ENCODE measurements at places on chromosomes 11 and 22. TPM values are rescaled to one million over a fixed set of nuclear protein-coding genes. Genes with fewer than 3 reads are reported as not detected.

KCNK4 gene
- total RNA-seq = not detected

GAL3ST1 gene
- not detected for total RNA-seq

LMNTD2 gene
- total RNA-seq = 5.0 TPM

ABCC8 gene
- not detected for total RNA-seq

CYP2D6 gene
- total RNA-seq = 3.9 TPM

MRGPRE gene
- not detected for total RNA-seq

TBC1D22A gene
- 47.4 TPM for total RNA-seq

GRCh38 chr11:57643802-57644201, 5.9 kb downstream of the YPEL4 start:
- H3K4me1 ChIP-seq = peaks cover 33% of the 10 kb centered on the region
- no peak overlapping the region for H3K27ac ChIP-seq
- H3K36me3 ChIP-seq = no peaks in the 10 kb centered on the region
- no peak for DNase-seq

DNA sequence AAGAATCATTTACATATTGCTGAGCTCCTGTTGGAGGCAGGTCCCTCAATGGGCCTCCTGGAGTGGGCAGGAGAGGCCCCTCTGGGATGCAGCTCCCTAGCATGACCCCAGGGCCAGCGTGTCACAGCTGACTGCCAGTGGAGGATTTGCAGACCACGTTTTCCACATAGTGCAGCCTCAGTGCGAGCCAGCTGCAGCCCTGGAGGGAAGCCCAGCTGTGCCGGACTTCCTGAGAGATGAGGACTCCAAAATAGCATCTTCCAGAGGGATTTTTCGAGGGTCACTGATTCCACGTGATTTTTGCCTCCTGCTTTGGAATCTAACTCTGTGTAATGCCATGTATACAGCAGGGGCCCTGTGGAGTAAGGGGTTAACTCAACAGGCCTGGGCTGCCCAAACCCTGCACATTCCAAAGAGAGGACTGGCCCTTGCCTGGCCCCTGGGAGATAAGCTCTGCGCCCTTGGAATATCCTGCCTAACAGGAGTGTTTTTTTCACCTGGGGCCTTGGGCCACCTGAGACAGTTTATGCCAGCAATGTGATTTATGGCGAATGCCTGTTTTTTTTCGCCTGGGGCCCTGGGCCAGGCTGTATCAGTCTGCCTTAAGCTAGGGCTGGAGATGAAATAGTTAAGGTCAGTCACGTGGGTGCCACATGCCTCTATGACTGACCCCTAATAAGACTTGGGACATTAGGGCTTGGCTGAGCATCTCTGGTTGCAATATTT, 47.4 kb downstream of the RPS6KA4 start:
- no peaks in the 10 kb centered on the region for H3K27me3 ChIP-seq
- H3K36me3 ChIP-seq = no peaks in the 10 kb centered on the region

- H3K27me3 ChIP-seq = no peaks in the 10 kb centered on the region
- H3K27ac ChIP-seq = no peak overlapping the region
- no peak for DNase-seq
- H3K4me3 ChIP-seq = no peak overlapping the region
- H3K4me1 ChIP-seq = no peaks in the 10 kb centered on the region
These were observed 1083.4 kb downstream of the BRD1 start for GRCh38 chr22:48744283-48744641.

DNA sequence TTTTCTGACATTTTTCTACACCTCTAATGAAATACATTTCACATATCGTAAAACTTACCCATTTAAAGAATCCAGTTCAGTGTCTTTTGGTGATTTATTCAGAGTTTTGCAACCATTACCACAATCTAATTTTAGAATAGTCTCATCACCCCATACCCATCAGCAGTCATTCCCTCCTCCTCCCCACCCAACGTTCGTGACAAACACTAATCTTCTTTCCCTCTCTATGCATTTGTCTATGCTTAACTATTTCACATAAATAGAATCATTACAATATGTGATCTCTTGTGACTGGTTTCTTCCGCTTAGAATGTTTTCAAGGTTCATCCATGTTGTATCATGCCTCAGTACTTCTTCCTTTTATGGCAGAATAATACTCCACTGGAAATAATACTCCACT, 9.5 kb downstream of the TTC28 start:
- DNase-seq = no peak
- H3K4me3 ChIP-seq = no peak overlapping the region
- peaks cover 31% of the 10 kb centered on the region for H3K27me3 ChIP-seq
- H3K4me1 ChIP-seq = peaks cover 9% of the 10 kb centered on the region
- H3K27ac ChIP-seq = no peak overlapping the region

DNA sequence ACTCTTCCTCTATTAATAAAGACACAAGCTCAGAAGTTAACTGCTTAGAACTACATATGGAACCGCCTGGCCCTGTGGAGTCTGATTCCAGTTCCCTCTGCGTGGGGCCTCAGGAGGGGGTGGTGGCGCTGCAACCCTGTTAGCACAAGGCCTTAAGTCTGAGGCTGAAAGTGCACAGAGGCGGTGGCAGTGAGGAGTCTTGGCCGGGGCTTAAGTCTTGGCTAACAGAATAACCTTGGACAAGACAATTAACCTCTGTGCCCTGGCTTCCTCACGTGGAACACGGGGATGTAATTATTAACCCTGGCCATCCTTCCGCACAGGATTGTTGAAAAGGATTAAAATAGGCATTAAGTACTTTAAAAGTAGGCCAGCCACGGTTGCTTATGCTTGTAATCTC, 191.5 kb downstream of the CEP164 start:
- H3K4me1 ChIP-seq = no peaks in the 10 kb centered on the region
- no peak overlapping the region for H3K27ac ChIP-seq
- H3K36me3 ChIP-seq = no peaks in the 10 kb centered on the region
- no peak for DNase-seq
- no peak overlapping the region for H3K4me3 ChIP-seq
- H3K27me3 ChIP-seq = no peaks in the 10 kb centered on the region

GRCh38 chr11:73307323-73308002, 613 bp upstream of the ARHGEF17 start:
- peaks cover 25% of the 10 kb centered on the region for H3K4me1 ChIP-seq
- no peaks in the 10 kb centered on the region for H3K36me3 ChIP-seq
- no peak overlapping the region for H3K27ac ChIP-seq

- no peak overlapping the region for H3K4me3 ChIP-seq
- H3K27me3 ChIP-seq = no peaks in the 10 kb centered on the region
- no peak overlapping the region for H3K27ac ChIP-seq
- DNase-seq = no peak
- H3K36me3 ChIP-seq = peaks cover 3% of the 10 kb centered on the region
These were observed 49.9 kb downstream of the RSF1 start for GRCh38 chr11:77770629-77771028.

DNA sequence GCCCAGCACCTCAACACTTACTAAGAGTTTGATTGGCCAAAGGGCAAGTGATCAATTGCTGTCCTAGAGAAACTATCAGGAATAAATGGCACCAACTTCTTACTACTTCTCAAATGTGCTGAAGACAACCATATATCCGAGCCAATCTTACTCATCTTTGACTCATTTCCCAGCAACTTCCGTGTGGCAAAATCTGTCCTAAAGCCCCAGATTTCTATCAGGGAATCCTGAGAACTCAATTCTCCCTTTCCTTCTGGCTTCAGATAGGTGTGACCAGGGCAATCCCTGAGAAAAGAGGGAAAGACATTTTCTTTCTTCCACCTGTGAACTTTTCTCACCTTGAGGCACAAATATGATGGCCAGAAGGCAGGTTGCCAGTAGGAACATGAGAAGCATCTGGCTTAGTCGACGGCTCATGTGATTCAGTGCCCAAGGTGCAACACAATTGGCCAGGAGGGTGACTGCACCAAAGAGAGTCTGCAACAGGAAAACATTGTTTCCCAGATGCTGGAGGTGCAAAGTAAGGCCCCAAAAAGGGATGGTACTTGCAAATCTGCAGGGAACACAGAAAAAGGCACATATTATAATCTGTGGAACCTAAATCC, 21.8 kb upstream of the SLC22A24 start:
- DNase-seq = no peak
- no peak overlapping the region for H3K4me3 ChIP-seq
- no peak overlapping the region for H3K27ac ChIP-seq
- H3K36me3 ChIP-seq = no peaks in the 10 kb centered on the region
- H3K27me3 ChIP-seq = peaks cover 4% of the 10 kb centered on the region
- no peaks in the 10 kb centered on the region for H3K4me1 ChIP-seq

- no peaks in the 10 kb centered on the region for H3K27me3 ChIP-seq
- H3K27ac ChIP-seq = no peak overlapping the region
- H3K36me3 ChIP-seq = no peaks in the 10 kb centered on the region
- DNase-seq = no peak
- no peak overlapping the region for H3K4me3 ChIP-seq
- no peaks in the 10 kb centered on the region for H3K4me1 ChIP-seq
These were observed 618.0 kb downstream of the BRD1 start for GRCh38 chr22:49209452-49210195.

DNA sequence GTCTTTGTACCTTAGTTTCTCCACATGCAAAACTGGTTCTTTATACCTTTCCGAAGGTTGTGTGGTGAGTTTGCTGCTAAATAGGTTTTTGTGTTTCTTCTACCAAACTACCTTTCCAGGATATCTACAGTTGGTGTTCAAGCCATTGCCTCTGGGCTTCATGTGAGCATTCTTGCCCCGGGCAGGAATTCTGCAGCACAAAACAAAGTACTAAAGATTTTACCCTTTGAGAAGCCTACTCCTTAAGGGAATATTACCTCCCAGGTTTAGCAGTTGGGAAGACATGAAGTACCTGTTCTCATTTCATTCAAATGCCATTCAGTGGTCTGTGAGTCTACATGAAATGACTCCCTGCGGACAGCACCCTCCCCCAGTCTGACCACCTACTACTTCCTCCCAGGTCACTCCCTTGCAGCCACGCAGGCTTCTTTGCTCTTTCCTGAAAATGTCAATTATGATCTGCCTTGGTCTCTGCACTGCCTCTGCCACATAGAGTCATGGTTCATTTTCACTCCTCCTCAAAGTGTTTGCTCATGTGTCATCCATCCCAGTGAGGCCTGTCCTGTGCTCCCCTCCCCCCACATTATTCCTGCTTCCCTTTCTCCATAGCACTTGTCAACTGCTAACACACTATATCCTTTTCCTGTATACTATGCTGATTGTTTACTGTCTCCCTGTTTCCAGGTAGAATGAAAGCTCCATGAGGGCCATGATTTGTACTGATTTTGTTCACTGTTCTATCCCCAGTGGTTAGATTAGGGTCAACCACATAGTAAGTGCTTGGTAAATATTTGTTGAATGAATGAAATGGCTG, 36.9 kb downstream of the PACS1 start:
- H3K36me3 ChIP-seq = no peaks in the 10 kb centered on the region
- DNase-seq = no peak
- H3K27me3 ChIP-seq = no peaks in the 10 kb centered on the region
- H3K4me1 ChIP-seq = peaks cover 40% of the 10 kb centered on the region
- H3K4me3 ChIP-seq = no peak overlapping the region

- H3K27me3 ChIP-seq = no peaks in the 10 kb centered on the region
- H3K4me3 ChIP-seq = no peak overlapping the region
- H3K27ac ChIP-seq = no peak overlapping the region
- no peaks in the 10 kb centered on the region for H3K4me1 ChIP-seq
These were observed 230.1 kb downstream of the MIAT start for GRCh38 chr22:26887456-26887855.

DNA sequence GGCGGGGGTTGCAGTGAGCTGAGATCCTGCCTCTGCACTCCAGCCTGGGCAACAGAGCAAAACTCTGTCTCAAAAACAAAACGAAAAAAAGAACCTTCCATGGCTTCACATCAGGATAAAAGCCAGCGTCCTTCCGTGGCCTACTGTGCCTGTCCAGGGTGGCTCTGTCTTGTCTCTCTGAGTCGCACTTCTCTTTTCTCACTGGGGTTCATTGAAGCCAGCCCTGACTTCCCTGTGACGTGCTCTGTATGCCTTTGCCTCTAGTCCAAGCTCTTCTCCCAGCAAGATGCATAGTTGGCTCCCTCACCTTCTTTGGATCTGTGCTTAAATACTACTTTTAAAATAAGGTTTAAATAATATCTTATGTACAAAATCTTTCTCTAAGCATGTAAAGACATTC, 11.6 kb downstream of the ATXN10 start:
- peaks cover 16% of the 10 kb centered on the region for H3K4me1 ChIP-seq
- no peak overlapping the region for H3K4me3 ChIP-seq
- DNase-seq = no peak
- no peaks in the 10 kb centered on the region for H3K36me3 ChIP-seq

GRCh38 chr11:47986742-47987141, 6.4 kb downstream of the PTPRJ start:
- H3K27me3 ChIP-seq = no peaks in the 10 kb centered on the region
- peaks cover 3% of the 10 kb centered on the region for H3K36me3 ChIP-seq
- no peak overlapping the region for H3K27ac ChIP-seq
- no peak for DNase-seq

DNA sequence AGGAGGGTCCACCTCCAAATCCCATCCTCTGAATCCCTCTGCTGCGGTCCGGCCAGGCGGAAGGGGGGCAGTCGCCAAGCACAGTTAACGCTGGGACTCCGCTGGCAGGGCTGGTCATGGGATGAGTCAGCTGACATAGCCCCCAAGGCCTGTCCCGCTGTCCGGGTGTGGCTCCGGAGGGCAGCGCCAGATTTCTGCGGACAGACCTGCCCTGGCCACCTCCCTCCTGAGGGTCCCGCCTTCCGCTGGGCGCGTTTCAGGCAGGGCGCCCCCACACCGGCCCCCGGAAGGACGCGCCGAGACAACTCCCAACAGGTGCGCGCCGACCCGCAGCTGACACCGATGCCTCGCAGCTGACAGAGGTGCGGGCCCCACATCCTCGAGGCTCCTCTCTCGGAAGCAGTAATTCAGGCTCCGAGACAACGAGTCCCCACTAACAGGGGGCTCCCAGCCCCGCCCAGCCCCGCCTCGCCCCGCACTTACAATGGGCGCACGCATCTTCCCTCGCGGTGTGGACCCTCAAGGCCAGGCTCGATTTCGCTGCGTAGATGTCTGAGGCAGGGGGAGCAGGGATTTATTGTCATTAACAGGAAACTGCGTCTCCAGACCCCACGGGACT, 607 bp downstream of the PLAAT3 start:
- H3K4me3 ChIP-seq = peak overlapping the region; percentile 50
- peak; percentile 46 for DNase-seq
- H3K4me1 ChIP-seq = peaks cover 19% of the 10 kb centered on the region
